A549 treated with GW870086 at 1 μM for 4 hours (cell line): ENCODE measurements at places on chromosomes 4 and X. TPM values are rescaled to one million over a fixed set of nuclear protein-coding genes. Genes with fewer than 3 reads are reported as not detected.

The JCHAIN gene
- 0.13 to 0.66 TPM in 2 of 5 replicates, not detected in the others for total RNA-seq

The NRK gene
- total RNA-seq, result not detected in 5 replicates

The TLR1 gene
- total RNA-seq, result 0.19 to 0.37 TPM (median 0.30 TPM) in 4 of 5 replicates, not detected in the other

The SPATA4 gene
- total RNA-seq, result 0.18 to 0.45 TPM (median 0.20 TPM) in 4 of 5 replicates, not detected in the other

The PRRG3 gene
- total RNA-seq, result not detected in 5 replicates

The LINC00632 gene
- total RNA-seq, result 0.89 to 1.9 TPM (median 1.3 TPM) in 5 replicates

The MGAT4D gene
- not detected in 5 replicates for total RNA-seq

The CCNB3 gene
- 0.23 to 1.3 TPM (median 0.56 TPM) in 5 replicates for total RNA-seq

The H2AZ1 gene
- 628 to 678 TPM (median 642 TPM) in 5 replicates for total RNA-seq

The TBC1D8B gene
- total RNA-seq, result 0.88 to 1.6 TPM (median 1.3 TPM) in 5 replicates

The PCDH18 gene
- total RNA-seq, result not detected in 5 replicates

The NR3C2 gene
- 0.02 TPM in 1 of 5 replicates, not detected in the others for total RNA-seq

The CHRDL1 gene
- not detected in 5 replicates for total RNA-seq

The DCLK2 gene
- 8.3 to 11.2 TPM (median 9.5 TPM) in 5 replicates for total RNA-seq

The MMRN1 gene
- total RNA-seq, result not detected in 5 replicates

The PORCN gene
- 17.0 to 19.5 TPM (median 17.9 TPM) in 5 replicates for total RNA-seq

The SPANXD gene
- not detected in 5 replicates for total RNA-seq

The SMR3A gene
- total RNA-seq, result not detected in 5 replicates

The PRRG1 gene
- total RNA-seq, result 5.6 to 6.6 TPM (median 6.1 TPM) in 5 replicates

The NDNF gene
- total RNA-seq, result not detected in 5 replicates

The NAP1L2 gene
- 0.88 to 1.3 TPM (median 0.93 TPM) in 5 replicates for total RNA-seq

The TIMP1 gene
- total RNA-seq, result 264 to 288 TPM (median 272 TPM) in 5 replicates

The TAF7L gene
- 0.05 to 0.16 TPM (median 0.08 TPM) in 4 of 5 replicates, not detected in the other for total RNA-seq

The CXorf65 gene
- not detected in 5 replicates for total RNA-seq

The FREM3 gene
- total RNA-seq, result not detected in 5 replicates

The PGAM4 gene
- total RNA-seq, result 0.35 to 0.55 TPM (median 0.44 TPM) in 4 of 5 replicates, not detected in the other

The S100G gene
- not detected in 5 replicates for total RNA-seq
